ENCODE measurements at places on chromosomes 4 and X. TPM values are rescaled to one million over a fixed set of nuclear protein-coding genes. Genes with fewer than 3 reads are reported as not detected.
A peak's percentile ranks its signal among the peaks of the same experiment; 100 is the strongest.

DNA sequence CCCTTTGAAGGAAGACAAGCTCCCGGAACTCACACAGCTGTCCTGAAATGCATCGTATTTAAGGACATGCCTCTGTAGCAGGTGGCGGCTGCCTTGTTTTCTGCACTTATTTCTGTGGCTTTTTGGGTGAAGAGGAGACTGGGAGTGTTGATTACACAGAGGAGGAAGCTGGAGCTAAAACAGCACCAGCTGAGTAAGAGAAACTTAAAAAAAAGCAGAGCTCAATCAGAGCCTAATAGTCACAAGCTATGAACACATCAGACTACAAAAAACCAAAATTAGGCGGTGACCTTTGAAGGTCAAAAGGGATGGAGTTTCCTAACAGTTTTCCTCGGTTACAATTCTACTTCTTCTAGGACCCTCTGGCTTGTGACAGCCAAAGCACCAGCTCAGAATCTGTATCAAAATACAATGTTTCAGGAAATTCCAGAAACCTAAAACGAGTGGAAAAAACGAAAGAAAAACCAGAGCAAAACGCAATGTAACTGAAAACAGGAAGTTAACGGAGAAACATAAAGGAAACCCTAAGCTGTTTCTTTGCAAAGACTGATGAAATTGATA lies 13.5 kb downstream of the PRKX start:
- no peak for DNase-seq
- peaks cover 55% of the 10 kb centered on the region for H3K4me1 ChIP-seq
- H3K4me3 ChIP-seq = peak overlapping the region; percentile 86
- H3K27ac ChIP-seq = peak overlapping the region; percentile 96
- H3K27me3 ChIP-seq = no peaks in the 10 kb centered on the region

DNA sequence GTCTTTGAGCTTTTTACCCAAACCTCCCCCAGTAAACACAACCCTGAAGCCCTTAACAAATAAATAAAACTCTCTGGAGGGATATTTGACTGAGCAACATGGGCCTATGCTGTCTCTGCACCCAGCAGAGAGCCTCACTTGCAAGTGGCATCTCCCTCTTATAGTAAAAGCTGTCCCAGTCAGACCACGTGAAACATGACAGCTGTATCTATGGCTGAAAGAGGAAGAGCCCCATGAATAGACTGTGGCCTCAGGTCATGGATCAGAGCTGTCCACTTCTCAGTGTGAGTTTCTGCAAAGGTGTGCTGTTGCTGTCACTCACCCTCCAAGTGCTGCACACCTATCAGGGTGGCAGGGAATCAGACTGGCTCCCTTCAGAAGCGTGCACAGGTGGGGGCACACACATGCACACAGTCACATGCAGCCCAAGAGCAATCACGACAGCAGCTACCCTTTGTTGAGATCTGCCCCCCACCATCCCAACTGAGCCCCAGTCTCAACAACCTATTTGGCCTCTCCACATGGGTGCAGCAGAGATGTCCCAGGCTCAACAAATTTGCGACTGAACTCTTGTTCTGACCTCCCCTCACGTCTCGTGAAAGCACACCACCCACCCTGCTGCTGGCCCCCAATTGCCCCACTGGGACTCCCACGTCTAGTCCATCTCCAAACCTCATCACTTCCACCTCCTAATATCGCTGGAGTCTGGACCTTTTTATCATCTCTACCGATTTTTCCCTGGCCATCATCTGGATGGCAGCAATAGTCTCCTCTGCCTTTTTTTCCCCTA lies 45.6 kb downstream of the NAT8L start:
- peaks cover 21% of the 10 kb centered on the region for H3K27me3 ChIP-seq
- no peak for DNase-seq
- no peak overlapping the region for H3K4me3 ChIP-seq
- H3K27ac ChIP-seq = no peak overlapping the region

The ARX gene
- total RNA-seq = not detected

GRCh38 chrX:57422790-57423189 lies 136.3 kb downstream of the FAAH2 start:
- H3K36me3 ChIP-seq = no peaks in the 10 kb centered on the region
- no peaks in the 10 kb centered on the region for H3K4me1 ChIP-seq
- no peaks in the 10 kb centered on the region for H3K27me3 ChIP-seq
- H3K4me3 ChIP-seq = no peak overlapping the region
- no peak overlapping the region for H3K27ac ChIP-seq
- DNase-seq = no peak

GRCh38 chr4:174707051-174707676 lies 121.9 kb downstream of the GLRA3 start:
- H3K36me3 ChIP-seq = no peaks in the 10 kb centered on the region
- no peak overlapping the region for H3K4me3 ChIP-seq
- no peaks in the 10 kb centered on the region for H3K4me1 ChIP-seq

The TRPC5OS gene
- total RNA-seq = not detected

- H3K36me3 ChIP-seq = no peaks in the 10 kb centered on the region
- H3K4me3 ChIP-seq = no peak overlapping the region
- no peaks in the 10 kb centered on the region for H3K27me3 ChIP-seq
- no peak overlapping the region for H3K27ac ChIP-seq
- no peaks in the 10 kb centered on the region for H3K4me1 ChIP-seq
These were observed 253.3 kb upstream of the MAGEB2 start for GRCh38 chrX:29962061-29962460.

The BTK gene
- 193 TPM for total RNA-seq

DNA sequence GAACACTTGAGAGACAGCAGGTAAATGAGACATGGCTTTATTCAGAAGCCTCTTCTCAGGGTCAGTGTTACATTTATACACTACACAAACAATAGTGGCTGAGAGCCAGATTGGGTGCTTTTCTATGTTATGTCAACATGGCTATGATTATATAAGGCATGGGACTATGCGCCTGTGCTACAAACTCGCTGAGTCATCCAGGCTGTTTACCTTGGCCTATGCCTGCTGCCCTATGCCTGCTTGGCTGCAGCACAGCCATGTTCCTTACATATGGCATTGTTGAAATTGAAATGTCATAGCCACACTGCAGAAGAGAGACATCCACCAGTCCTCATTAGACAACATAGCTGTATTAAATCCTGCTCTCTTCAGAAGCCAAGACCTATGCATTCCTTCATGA lies 236.3 kb upstream of the NWD2 start:
- no peaks in the 10 kb centered on the region for H3K36me3 ChIP-seq
- no peaks in the 10 kb centered on the region for H3K4me1 ChIP-seq
- no peak for DNase-seq
- H3K27ac ChIP-seq = no peak overlapping the region
- no peak overlapping the region for H3K4me3 ChIP-seq

DNA sequence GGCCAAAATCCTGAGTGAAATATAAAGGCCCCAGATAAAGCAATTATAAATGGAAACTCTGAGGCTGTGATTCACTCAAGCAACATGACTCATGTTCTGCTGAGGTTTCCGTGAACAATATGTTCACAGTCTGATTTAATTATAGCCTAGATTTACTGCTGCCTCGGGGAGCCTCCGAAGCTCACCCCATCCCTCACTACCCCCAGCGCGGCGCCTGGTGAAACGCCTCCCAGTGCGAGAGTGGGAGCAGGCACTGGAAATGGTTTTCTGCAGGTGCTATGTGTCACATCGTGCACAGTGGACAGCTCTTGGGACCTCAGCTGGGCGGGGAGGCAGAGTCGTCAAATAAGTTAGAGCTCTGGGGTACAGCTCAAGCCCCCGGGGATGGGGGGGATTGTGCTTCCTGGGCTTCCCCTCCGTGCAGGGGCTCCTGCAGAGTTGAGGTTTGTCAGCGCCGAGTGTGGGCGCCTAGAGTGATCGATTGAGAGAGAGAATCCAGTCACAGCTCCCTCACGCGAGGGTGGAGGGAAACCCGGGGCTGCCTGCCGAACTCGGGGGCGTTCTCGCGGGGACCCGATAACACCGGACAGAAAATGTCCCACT lies 110.6 kb downstream of the PHKA2 start:
- no peak overlapping the region for H3K27ac ChIP-seq
- H3K27me3 ChIP-seq = no peaks in the 10 kb centered on the region
- no peak for DNase-seq
- no peak overlapping the region for H3K4me3 ChIP-seq
- H3K36me3 ChIP-seq = no peaks in the 10 kb centered on the region

GRCh38 chr4:138890891-138891570 lies 124.5 kb upstream of the NOCT start:
- no peak overlapping the region for H3K27ac ChIP-seq
- no peak overlapping the region for H3K4me3 ChIP-seq
- H3K4me1 ChIP-seq = no peaks in the 10 kb centered on the region
- H3K27me3 ChIP-seq = peaks cover 13% of the 10 kb centered on the region
- H3K36me3 ChIP-seq = no peaks in the 10 kb centered on the region

- peaks cover 21% of the 10 kb centered on the region for H3K36me3 ChIP-seq
- H3K27me3 ChIP-seq = no peaks in the 10 kb centered on the region
- H3K4me3 ChIP-seq = no peak overlapping the region
- peaks cover 3% of the 10 kb centered on the region for H3K4me1 ChIP-seq
These were observed 50.6 kb downstream of the SCFD2 start for GRCh38 chr4:53315300-53315699.

The CRMP1 gene
- total RNA-seq = not detected

The NXF2B gene
- total RNA-seq = not detected

The SLC9B1 gene
- total RNA-seq = 2.5 TPM

DNA sequence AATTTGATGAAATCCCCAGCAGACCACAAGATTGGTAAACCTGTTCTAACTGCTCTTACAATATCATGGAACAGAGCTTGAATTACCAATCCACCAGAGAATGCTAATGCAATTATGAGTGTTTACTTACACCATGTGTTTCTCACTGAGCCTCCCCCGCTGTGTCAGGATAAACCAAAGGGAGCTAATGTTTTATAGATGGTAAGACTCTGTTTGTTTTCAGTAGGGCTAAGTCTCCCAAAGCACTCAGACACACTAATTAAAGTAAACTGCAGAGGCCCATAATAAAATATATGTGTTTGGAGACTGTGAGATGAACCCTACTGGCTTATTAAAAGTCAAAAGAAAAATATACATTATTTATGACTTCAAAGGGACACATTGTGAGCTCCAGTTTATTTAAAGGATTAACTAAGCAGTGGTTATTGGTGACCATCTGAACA lies 261.7 kb upstream of the FAM241A start:
- no peak overlapping the region for H3K27ac ChIP-seq
- DNase-seq = no peak
- H3K4me3 ChIP-seq = no peak overlapping the region

The FSTL5 gene
- total RNA-seq = not detected

The ZFP42 gene
- not detected for total RNA-seq

GRCh38 chr4:78753091-78753490 lies 23.1 kb upstream of the BMP2K start:
- H3K36me3 ChIP-seq = no peaks in the 10 kb centered on the region
- no peak overlapping the region for H3K4me3 ChIP-seq
- H3K27me3 ChIP-seq = no peaks in the 10 kb centered on the region
- peak overlapping the region; percentile 77 for H3K27ac ChIP-seq

DNA sequence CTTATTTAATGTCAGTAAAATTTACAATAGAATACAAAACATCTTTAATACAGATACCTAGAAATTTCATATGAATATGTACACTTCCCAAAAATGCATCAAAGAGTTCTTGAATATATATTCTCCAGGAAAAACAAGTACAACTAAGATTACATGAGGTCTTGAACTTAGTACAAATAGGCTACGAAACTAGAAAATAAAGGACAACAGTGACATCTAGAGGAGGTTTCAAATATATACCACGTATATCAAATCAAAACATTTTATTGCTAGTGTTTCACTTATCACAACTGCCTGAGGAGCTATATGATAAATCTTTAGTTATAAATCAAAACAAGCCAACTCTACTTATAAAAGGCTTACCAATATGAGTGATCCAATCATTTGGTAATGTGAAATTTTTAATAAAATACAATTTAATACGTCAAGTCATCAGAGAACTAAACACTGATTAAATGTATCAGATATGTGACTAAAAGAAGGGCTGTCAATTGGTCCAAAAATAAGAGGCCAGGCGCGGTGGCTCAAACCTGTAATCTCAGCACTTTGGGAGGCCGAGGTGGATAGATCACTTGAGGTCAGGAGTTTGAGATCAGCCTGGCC lies 36.6 kb downstream of the ANAPC10 start:
- no peak overlapping the region for H3K27ac ChIP-seq
- no peaks in the 10 kb centered on the region for H3K4me1 ChIP-seq
- no peak overlapping the region for H3K4me3 ChIP-seq
- no peak for DNase-seq
- H3K36me3 ChIP-seq = peaks cover 17% of the 10 kb centered on the region

The GABRG1 gene
- not detected for total RNA-seq
